Forelimb muscle (tissue), 1 donor: ENCODE measurements at places on chromosomes 2 and 18.

DNA sequence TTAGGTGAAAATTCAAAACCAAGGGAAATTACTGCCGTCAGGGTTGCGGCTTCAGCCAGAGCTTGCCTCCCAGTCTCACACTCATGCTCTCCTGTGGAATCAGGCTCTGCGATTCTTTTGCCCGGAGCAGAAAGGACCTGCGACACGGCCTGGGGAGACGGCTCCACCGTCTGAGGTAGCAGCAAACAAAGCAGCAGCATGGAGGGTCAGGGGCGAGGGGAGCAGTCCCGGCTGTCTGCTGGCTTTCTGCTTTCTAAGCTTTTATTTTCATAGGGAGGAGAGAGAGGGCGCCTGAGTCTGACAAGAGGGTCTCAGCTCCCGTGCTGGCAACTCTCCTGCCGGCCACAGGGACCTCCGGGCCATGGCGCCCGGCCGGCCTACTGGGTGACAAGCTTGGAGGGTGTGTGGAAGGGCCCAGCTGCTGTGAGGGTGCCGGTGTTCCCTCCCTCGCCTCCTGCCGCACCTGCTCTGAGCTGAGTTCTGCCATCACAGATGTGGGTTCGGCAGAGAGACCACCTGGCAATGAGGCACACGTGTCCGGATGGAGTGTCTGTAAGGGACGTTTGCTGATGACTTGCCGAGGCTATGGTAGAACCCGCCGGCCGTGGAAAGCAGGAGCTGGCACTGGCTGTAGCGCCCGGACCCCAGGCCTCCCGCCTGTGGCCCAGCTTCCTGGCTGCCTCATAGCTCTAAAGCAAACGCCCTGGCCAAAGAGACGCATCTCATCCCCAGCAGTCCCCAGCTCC lies 66.2 kb upstream of the CTDP1 start:
- no peak for DNase-seq

- no peak for DNase-seq
These were observed 21.1 kb downstream of the VWA3B start for GRCh38 chr2:98108110-98108509.

- no peak for DNase-seq
These were observed 60.5 kb downstream of the CDK15 start for GRCh38 chr2:201866643-201867473.

DNA sequence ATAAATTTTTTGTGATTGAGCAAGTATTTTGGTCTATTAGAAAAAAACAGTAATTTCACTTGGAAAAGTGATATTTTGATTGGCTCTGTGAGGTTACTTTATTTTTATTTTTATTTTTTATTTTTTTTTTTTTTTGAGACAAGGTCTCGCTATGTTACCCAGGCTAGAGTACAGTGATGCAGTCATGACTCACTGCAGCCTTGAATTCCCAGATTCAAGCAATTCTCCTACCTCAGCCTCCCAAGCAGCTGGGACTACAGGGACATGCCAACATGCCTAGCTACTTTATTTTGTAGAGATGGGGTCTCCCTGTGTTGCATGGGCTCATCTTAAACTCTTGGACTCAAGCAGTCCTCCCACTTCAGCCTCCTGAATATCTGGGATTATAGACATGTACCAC lies 60.9 kb upstream of the MGAT5 start:
- no peak for DNase-seq

GRCh38 chr2:41963661-41964525 lies 83.9 kb upstream of the PKDCC start:
- no peak for DNase-seq

DNA sequence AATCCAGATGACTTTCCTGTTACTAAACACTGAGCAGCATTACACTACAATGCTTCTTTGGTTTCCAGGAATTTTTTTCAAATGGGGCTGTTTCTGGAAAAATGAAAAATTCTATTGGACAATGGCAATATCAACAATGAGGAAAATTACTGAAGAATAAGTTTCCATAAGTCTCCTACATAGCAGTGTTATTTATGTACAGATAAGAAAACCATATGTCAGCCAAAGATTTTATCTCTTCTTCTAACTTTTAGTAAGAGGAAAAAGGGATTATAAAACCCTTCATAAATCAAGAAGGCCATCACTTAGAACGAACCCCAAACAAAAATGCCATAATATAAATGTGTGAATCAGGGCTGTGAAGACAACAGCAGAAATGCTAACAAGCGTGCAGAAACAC lies 31.6 kb upstream of the NOSTRIN start:
- DNase-seq: no peak

- DNase-seq: no peak
These were observed 118.3 kb downstream of the FMNL2 start for GRCh38 chr2:152453129-152453911.

GRCh38 chr2:101960819-101961337 lies 30.9 kb upstream of the IL1R2 start:
- no peak for DNase-seq

DNA sequence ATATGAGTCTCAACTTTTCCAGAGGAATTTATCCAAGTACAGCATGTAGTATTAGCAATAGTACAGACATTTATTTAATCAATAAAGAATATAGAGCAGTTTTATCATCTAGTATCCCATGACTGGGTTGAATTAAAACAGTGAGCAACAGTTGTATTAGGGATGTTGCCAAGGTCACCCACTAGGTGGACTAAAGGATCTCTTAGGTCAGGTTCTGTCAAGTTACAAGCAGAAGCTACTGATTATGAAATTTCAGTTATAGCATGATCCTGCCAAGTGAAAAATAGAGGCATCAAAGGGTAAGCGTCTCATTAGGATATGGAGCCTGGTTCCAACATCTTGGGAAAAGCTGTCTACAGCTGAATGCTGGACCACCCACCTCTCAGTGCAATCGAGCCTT lies 52.1 kb upstream of the LAPTM4A start:
- DNase-seq: no peak

DNA sequence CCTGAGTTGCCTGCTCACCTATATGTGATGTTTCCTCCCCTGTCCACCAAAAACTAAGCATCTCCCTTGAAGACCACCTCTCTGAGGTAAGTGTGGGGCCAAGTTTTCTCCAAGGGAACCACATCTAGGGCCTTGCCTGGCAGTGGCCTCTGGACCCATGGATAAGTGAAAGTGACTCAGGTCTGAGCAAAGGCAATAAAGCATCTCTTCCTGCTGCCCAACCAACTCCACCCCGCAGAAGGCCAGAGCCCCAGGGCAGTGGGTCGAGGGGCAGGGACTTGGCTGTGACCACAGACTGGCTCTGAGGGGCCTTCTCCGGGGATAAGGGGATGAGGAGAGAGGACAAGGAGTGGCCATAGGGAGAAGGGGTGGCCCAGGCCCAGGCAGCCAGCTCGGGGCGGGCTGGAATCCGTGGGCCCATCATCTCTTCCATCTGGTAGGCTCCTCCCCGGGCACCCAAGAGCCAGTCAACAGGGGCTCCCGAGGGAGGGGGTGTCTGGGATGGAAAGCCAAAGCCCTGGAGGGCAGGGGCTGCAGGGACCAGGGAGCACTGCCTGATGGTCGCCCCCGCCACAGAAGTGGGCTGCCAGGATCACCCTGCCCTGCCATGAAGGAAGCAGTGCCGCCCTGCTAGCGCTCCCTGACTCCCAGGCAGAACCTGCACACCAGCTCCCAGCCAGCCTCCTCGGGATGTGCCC lies 33.4 kb downstream of the EMX1 start:
- no peak for DNase-seq

GRCh38 chr18:46155641-46156051 lies 51.5 kb downstream of the HAUS1 start:
- no peak for DNase-seq

DNA sequence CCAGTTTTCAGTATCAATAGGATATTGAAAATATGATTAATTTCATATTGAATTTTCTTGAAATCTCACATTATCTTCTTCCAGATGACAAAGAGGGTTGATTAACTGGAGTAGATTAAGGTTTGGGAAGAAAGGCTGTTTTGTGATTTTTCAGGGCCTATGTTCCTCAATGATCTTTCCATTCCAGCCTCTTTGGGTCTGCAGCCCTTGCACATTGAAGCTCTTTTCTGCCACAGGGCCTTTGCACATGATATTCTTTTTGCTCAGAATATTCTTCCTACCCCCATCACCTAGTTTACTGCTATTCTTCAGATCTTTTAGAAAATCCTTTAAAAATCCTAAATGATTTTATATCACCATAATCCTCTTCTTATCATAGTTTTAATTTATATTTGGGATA lies 449.6 kb downstream of the PLCL1 start:
- DNase-seq: no peak
